Right atrium auricular region (tissue), 2 donors: ENCODE measurements at places on chromosomes 13 and 19. TPM values are rescaled to one million over a fixed set of nuclear protein-coding genes. Genes with fewer than 3 reads are reported as not detected.

The SHISA7 gene
- total RNA-seq, result not detected

The S1PR4 gene
- 0.48 TPM for total RNA-seq

The PGLYRP2 gene
- total RNA-seq, result not detected

The ZNF726 gene
- not detected for total RNA-seq

The FGF22 gene
- total RNA-seq, result 0.35 TPM

The CCDC124 gene
- total RNA-seq, result 65.5 TPM

The MADCAM1 gene
- total RNA-seq, result not detected

The ZNF99 gene
- total RNA-seq, result not detected

The MYADM gene
- total RNA-seq, result 117 TPM

The PRRG2 gene
- total RNA-seq, result 2.3 TPM

The ZNF790 gene
- total RNA-seq, result 4.4 TPM

The OR7C1 gene
- total RNA-seq, result not detected

The NKG7 gene
- total RNA-seq, result 1.8 TPM
